ENCODE measurements at places on chromosomes 6 and 20.

DNA sequence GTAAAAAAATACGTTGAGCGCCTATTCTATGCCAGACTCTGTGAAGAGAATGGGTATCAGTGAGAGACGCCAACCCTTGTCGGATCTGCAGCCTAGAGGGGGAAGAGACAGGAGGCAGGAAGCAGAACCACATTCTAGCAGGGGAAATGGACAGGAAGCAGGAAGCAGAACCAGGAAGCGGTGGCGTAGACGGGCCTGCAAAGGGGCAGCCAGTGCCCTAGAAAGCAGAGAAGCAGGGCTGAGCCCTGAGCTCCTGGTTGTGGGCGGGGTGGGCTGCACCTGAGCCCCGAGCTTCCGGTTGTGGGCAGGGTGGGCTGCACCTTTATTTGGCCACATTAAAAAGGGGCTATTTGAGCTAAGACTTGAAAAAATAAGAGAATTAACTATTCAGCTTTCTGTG lies 71.9 kb downstream of the FAM120B start:
- DNase-seq = no peak

- no peak for DNase-seq
Observed at GRCh38 chr20:5920581-5920980, 29.8 kb downstream of the TRMT6 start.

DNA sequence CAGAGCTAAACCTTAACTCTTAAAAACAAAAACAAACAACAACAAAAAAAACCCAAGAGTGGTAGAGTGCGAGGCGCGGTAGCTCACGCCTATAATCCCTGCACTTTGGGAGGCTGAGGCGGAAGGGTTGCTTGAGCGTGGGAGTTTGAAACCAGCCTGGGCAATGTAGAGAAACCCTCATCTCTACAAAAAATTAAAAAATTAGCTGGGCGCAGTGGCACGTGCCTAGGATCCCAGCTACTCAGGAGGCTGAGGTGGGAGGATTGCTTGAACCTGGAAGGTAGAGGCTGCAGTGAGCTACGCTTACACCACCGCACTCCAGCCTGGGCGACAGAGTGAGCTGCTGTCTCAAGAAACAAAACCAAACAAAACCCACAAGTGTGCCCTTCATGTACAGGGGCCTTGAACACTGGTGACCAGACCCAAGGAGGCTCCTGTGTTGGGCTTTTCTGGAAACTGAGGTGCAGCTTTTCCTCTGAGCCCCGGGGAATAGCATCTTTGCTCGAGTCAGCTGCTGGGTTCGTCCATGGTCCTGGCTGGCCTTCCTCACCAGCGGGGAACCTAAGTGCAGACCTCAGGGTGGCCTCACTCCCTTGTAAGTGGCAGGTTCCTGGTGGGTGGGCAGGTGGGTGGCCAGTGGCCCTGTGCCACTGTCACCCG lies 39.9 kb downstream of the PYGB start:
- no peak for DNase-seq

GRCh38 chr6:43444582-43444981 lies 10.8 kb downstream of the DLK2 start:
- DNase-seq = no peak

- no peak for DNase-seq
Observed at GRCh38 chr20:31484001-31484400, 8.9 kb downstream of the REM1 start.

DNA sequence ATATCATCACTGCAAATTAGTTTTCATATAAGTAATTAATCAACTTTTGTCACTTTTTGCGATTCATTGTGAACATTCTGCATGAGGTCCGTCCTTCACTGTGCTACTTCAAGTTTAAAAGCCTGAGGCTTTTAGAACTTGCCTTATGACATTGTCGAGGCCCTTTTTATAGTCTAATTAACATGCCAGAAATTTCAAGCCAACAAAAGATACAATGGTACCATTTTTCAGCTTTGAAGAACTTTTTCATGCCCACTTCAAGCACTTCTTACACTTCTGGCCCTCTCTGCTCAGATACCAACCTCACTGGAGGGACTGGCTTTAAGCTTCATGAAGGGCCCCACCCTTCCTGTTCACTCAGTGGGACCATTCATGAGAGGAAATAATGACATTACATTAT lies 323.1 kb downstream of the TPBG start:
- no peak for DNase-seq
